Natural killer cell (primary cell): ENCODE measurements at places on chromosomes 4 and X. TPM values are rescaled to one million over a fixed set of nuclear protein-coding genes. Genes with fewer than 3 reads are reported as not detected.

UGT2B11 gene
- not detected for total RNA-seq

GRCh38 chr4:16160457-16160856 is 65.8 kb downstream of the TAPT1 start:
- no peak for DNase-seq

DNA sequence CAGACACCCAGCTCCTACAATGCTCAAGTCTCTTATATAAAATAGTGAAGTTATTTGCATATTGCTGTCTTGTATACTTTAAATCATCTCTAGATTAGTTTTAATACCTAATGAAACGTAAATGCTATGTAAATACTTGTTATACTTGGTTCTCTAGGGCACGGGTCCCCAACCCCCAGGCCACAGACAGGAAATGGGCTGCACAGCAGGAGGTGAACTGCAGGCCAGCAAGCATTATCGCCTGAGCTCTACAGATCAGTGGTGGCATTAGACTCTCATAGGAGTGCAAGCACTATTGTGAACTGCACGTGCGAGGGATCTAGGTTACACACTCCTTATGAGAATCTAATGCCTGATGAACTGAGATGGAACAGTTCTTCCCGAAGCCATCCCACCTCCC is 395.9 kb upstream of the EMCN start:
- DNase-seq, result no peak

- DNase-seq, result no peak
Observed at GRCh38 chr4:1511441-1512041, 105.3 kb upstream of the NKX1-1 start.

GRCh38 chr4:170139764-170140163 is 50.0 kb upstream of the AADAT start:
- no peak for DNase-seq

GRCh38 chr4:151147000-151147399 is 47.6 kb downstream of the RPS3A start:
- no peak for DNase-seq
